ENCODE measurements at places on chromosomes 6 and 20. TPM values are rescaled to one million over a fixed set of nuclear protein-coding genes. Genes with fewer than 3 reads are reported as not detected.

TRIM10 gene
- 0.86 TPM for polyA plus RNA-seq

GRCh38 chr20:1298888-1299511, 29.9 kb downstream of the SDCBP2 start:
- no peak for DNase-seq

GRCh38 chr6:116971959-116972358, 94.9 kb downstream of the RFX6 start:
- DNase-seq, result peak; percentile 46

- no peak for DNase-seq
Observed at GRCh38 chr20:31815408-31816188, 3.6 kb upstream of the MYLK2 start.

DNA sequence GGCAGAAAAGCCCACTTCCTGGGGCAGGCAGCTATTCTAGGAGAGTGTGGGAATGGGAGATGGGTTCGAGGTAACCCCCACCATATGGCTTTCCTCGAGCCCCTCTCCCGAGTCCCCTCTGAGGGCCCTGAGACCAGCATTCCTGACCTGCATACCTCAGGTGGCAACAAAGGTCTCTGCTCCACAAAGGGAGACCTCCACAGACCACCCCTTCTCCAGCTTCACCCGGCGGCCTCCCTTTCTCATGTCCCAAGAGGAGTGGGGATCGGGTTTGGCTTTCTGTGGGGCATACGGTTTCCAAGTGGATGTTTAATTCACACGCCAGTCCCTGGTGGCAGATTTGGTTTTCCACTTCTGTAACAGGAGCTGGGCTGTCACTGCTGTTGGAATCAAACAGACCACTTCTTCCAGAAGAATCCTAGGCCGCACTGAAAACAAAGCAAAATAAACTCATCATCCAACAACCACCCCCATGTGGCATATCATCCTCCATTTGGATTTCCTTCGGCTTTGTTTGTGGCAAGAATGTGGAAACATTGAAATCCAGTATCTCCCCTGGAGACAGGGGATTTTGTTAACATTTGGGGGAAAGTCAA, 83.2 kb downstream of the DLL1 start:
- no peak for DNase-seq

GPLD1 gene
- polyA plus RNA-seq, result 2.4 TPM

DNA sequence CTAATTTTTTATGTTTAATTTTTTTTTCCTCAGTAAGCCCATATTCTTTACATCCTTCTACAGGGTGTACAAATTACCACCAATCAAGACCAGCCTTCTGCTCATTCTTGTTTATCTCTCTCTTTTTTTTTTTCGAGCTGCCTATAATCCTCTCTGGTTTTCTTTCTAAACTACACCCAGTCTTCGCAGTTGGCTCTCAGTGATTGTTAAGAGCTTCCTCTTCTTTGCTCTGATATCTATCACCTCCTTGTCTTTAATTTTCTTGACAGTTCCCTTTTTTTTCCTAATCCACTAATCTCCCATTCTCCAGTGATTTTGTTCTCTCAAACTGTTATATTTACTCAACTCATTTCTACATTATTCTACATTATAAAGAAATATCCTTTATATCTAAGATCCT, 38.5 kb upstream of the PTPRK start:
- DNase-seq, result no peak

GRCh38 chr6:99933129-99933528, 60.9 kb downstream of the MCHR2 start:
- no peak for DNase-seq

- no peak for DNase-seq
Observed at GRCh38 chr20:23605867-23606651, at the start of gene CST9. CST9 (minus strand) TSS chr20:23605917; CDS start chr20:23605864, 53 bp downstream.

DNA sequence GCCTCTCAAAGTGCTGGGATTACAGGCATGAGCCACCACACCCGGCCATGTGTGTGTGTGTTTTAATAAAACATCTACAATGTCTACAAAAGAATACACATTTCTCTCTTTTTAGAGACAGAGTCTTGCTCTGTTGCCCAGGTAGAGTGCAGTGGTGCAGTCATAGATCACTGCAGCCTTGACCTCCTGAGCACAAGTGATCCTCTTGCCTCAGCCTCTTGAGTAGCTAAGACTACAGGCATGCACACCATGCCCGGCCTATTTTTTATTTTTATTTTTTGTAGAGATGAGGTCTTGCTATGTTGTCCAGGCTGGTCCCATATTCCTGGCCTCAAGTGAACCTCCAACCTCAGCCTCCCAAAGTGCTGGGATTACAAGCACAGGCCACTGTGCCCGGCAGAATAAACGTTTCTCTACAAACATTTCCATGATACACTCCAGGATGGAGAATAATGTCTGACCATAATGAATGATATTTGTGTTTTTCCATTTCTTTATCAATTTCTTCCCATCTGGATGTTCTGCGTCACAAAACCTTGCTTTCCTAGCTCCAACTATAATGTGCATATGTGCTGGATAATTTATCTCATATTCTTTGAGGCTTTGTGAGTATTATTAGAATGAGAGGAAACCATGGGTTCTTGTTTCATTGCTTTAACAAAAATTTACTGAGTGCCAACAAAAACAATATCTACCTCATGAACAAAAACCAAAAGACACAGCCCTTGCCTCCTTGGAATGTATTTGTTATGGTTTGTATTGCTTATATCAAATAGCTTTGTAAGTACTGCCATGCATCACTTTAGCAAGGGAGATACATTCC, 28.6 kb upstream of the CCN2 start:
- no peak for DNase-seq

GRCh38 chr6:33211136-33211535, 2.8 kb downstream of the RING1 start:
- DNase-seq, result no peak

DNA sequence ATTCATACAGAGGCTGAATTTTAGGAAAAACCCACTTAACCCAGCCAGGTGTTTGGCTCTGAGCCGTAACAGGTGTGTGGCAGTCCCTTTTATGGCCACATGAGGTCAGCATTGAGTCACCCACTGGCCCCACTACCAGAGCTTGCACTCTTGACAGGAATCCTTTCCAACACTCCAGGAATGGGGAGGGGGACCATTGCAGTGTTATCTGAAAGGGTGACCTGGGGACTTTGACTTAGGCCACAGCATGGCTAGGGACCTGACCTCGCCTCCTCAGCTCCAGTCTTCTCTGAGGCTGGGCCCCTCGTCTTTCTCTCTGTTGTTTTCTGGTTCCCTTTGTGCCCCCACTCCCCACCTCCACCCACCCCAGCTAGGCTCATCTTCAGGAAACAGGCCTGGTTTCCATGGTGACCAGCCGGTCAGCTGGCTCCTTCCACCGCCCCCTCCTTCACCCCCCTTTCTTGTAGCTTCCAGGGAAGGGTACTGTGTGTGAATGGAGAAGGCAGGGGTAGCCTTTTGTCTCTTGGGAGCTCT, 2.1 kb upstream of the TMEM151B start:
- no peak for DNase-seq

- no peak for DNase-seq
Observed at GRCh38 chr20:623704-624103, 13.6 kb upstream of the TCF15 start.

GRCh38 chr20:3406481-3407039, 909 bp downstream of the DNAAF9 start:
- peak; percentile 32 for DNase-seq

GRCh38 chr6:23388086-23388783, 737.8 kb upstream of the NRSN1 start:
- no peak for DNase-seq

ELOVL4 gene
- 1.4 TPM for polyA plus RNA-seq

Measured in hindlimb muscle (tissue), 1 donor.